Gastrocnemius medialis (tissue), 4 donors: ENCODE measurements at places on chromosomes 4 and X.

DNA sequence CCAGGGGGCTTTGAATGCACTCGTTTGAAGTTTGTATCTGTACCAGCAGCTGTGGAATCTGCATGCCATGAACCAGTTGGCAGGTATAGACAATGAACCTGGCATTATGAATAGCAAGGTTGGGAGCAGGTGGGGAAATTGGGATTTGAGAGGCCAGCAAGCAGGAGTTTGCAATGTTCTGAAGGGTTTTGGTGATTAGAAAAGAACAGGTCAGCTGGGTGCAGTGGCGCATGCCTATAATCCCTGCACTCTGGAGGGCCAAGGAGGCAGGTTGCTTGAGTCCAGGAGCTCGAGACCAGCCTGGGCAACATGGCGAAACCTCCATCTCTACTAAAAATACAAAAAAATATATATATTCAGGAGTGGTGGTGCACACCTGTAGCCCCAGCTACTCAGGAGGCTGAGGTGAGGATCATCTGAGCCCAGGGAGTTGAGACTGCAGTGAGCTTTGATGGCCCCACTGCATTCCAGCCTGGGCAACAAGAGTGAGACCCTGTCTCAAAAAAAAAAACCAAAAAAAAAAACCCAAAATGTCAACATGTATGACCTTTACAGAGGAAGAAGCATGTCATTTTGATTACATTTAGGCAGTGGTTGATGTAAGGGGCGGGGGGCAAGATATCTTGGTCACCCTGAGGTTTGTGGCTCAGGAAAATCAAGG, 63.9 kb downstream of the TSC22D3 start:
- no peak for DNase-seq
- H3K4me3 ChIP-seq = peak overlapping the region; percentile 5
- peaks cover 13% of the 10 kb centered on the region for H3K4me1 ChIP-seq
- no peaks in the 10 kb centered on the region for H3K27me3 ChIP-seq

DNA sequence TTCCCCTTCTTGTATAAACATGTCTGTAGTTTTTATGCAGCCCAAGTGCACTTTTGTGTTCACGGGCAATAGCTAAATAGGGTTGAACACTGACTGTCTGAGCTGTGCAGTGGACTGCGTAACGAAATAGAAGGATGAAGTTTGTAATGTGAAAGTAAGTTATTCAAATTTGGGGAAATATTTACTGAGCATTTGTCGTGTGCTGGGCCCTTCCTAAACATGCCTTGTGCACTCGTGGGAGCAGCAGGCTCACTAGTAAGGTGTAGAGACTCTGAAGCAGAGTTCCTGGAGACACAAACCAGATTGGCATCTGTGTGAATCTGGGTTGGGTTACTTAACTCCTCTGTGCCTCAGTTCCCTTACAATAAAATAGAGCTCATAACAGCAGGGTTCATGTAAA, 51.7 kb upstream of the C1QTNF7 start:
- H3K36me3 ChIP-seq = no peaks in the 10 kb centered on the region
- no peak overlapping the region for H3K27ac ChIP-seq
- no peaks in the 10 kb centered on the region for H3K27me3 ChIP-seq

- H3K36me3 ChIP-seq = no peaks in the 10 kb centered on the region
- no peak overlapping the region for H3K4me3 ChIP-seq
- DNase-seq = no peak
Observed at GRCh38 chr4:149785696-149786431, 29.8 kb downstream of the IQCM start.

GRCh38 chr4:11421116-11421515, 7.6 kb downstream of the HS3ST1 start:
- H3K4me1 ChIP-seq = no peaks in the 10 kb centered on the region
- DNase-seq = no peak
- H3K36me3 ChIP-seq = no peaks in the 10 kb centered on the region
- H3K27ac ChIP-seq = no peak overlapping the region

DNA sequence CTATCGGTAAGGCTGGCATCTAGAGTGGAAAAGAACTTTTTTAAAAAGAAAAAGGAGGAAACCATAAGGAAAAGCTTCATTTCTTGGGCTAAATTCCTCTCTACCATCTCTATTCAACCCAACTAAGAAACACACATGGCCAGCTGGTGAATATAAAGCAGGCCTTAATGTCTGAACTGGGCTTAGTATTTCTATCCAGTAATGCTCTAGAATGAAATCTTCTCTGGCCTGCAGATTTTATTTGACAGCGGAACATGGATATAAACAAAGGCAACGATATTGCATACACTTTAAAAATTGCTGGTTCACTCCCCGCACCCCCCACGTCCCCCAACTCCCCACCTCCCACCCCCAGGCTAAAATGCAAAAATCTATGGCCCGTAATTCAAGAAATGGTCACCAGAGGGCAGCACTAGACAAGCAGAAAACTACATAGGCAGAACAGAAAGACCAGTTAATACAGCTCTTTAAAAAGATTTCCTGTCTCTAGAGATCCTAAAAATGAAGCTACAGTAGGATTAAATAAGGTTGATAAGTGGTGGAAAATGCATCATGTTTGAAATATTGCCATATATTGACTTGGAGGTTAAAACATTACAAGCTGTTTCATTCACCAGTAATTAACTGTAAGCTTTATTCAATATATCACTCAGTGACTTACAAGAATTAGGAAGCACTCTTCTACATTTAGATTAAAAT, 155.2 kb upstream of the GALNT7 start:
- H3K36me3 ChIP-seq = no peaks in the 10 kb centered on the region
- H3K27me3 ChIP-seq = no peaks in the 10 kb centered on the region
- no peak overlapping the region for H3K4me3 ChIP-seq
- DNase-seq = no peak
- H3K27ac ChIP-seq = no peak overlapping the region

DNA sequence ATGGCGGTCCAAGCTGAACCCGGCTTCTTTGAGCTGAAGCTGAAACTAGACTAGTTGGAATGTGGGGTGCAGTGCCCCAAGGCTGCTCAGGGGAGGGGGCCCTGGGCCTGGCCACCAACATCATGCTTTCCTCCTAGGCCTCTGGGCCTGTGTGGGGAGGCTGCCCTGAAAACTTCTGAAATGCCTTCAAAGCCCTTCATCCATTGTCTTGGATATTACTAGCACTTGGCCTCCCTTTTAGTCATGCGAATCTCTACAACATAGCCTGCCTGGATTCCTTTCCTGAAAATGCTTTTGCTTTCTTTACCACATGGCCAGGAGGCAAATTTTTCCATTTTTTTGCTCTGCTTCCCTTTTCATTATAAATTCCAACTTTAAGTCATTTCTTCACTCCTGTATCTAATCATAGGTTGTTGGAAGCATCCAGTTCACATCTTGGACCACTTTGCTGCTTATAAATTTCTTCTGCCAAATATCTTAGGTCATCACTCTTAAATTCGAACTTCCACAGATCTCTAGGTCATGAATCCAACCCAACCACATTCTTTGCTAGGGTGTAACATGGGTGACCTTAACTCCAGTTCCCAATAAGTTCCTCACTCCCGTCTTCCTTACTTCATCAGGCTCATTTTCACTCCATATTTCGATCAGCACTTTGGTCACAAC, 103.4 kb downstream of the DDIT4L start:
- H3K27me3 ChIP-seq = no peaks in the 10 kb centered on the region
- H3K36me3 ChIP-seq = no peaks in the 10 kb centered on the region
- H3K27ac ChIP-seq = no peak overlapping the region
- H3K4me3 ChIP-seq = no peak overlapping the region
